ENCODE measurements at places on chromosomes 4 and X. TPM values are rescaled to one million over a fixed set of nuclear protein-coding genes. Genes with fewer than 3 reads are reported as not detected.

DNA sequence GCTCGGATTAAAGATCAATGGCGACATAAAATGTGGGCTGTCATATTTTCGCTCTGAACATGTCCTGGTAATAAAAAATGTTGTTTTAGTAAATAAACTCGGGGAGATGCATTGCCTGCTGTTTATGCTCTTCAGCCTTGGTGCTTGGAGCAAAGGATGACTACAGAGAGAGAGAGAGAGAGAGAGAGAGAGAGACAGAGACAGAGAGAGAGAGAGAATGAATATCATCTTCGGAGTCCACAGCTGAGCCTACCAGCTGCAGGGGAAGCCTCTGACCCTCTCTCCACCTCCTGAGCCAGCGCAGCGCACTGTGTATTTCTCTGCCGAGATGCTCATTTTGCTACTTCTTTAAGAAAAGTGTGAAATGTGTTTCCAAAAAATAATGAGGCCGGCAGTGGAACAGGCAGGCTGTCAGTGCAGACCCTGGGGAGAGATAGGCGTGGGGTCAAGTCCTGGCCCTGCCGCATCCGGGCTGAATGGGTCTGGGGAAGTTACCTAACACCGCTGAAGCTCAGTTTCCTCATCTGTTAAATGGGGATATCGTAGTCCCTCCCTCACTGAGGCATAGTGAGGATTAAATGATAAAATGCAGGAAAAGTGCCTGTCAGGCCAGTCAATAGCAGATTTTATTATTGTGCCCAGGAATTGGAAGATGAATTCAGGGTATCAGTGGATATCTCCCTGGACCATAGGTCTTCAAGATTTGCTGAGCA is 58.5 kb upstream of the LGI2 start:
- no peak for DNase-seq
- H3K27me3 ChIP-seq, result peaks cover 5% of the 10 kb centered on the region
- H3K4me1 ChIP-seq, result peaks cover 51% of the 10 kb centered on the region
- H3K27ac ChIP-seq, result peak overlapping the region; percentile 91

GRCh38 chr4:169342906-169343564 is 72.3 kb upstream of the SH3RF1 start:
- no peaks in the 10 kb centered on the region for H3K27me3 ChIP-seq
- H3K36me3 ChIP-seq, result no peaks in the 10 kb centered on the region
- H3K27ac ChIP-seq, result no peak overlapping the region
- no peaks in the 10 kb centered on the region for H3K4me1 ChIP-seq

DNA sequence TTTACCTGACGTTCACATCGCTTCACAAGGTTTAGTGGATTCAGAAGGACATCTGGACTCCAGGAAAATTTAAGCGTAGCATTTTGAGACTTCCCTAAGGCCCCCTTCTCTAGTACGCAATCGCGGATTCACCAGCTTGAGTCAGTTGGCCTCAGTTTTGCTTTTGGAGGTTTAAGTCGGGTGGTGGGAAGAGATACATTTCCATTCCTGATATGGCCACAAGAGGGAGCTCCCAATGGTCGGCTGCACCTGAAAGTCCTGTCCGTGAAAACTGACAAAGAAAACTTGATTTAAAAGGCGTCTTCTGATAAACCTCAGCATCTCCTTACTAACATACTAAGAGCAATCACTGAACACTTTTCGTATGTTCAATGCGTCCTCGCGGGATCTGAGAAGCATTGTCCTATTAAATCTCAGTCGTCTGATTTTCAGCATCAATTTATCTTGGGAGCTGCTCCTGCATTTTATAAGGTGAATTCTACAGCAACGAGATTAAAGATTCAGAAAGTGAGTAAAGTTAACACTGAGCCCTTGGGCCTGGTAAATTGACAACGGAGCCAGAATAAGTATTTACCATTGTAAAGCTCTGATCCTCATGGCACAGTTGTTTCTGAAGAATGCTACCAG is 50.6 kb downstream of the LGI2 start:
- no peaks in the 10 kb centered on the region for H3K36me3 ChIP-seq
- H3K4me1 ChIP-seq, result peaks cover 45% of the 10 kb centered on the region
- H3K27ac ChIP-seq, result peak overlapping the region; percentile 89
- no peak for DNase-seq

DNA sequence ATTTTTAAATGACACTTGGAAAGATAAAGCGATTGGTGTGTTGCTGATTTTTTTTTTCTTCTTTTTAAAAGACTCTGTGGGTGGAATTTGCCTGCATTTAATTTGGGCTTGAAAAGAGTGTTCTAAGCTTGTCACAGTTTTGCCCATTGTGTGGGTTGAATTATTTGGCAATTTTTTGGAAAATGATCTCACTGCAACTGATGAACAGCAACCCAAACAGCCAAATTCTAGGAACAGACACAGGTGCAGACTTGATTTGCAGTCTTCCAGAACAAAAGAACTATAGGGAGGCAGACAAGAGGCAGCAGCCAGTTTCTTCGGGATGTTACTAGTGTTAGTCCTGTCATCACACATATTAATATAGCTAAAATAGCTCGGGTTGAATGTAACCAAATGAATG is 40.5 kb downstream of the CASP6 start:
- no peaks in the 10 kb centered on the region for H3K36me3 ChIP-seq
- H3K4me1 ChIP-seq, result peaks cover 6% of the 10 kb centered on the region
- no peak overlapping the region for H3K27ac ChIP-seq
- no peak overlapping the region for H3K4me3 ChIP-seq
- DNase-seq, result no peak

Gene ARHGEF38
- total RNA-seq, result not detected

Gene MANBA
- 30.3 TPM for total RNA-seq

Gene RASL11B
- total RNA-seq, result 8.7 TPM

Gene ADH5
- 179 TPM for total RNA-seq

GRCh38 chr4:147487616-147488015 is 6.7 kb downstream of the EDNRA start:
- H3K27me3 ChIP-seq, result peaks cover 2% of the 10 kb centered on the region
- H3K36me3 ChIP-seq, result no peaks in the 10 kb centered on the region
- DNase-seq, result no peak
- H3K27ac ChIP-seq, result no peak overlapping the region

GRCh38 chrX:134520860-134521390 is 61.0 kb downstream of the HPRT1 start:
- no peak overlapping the region for H3K27ac ChIP-seq
- DNase-seq, result no peak
- no peak overlapping the region for H3K4me3 ChIP-seq
- no peaks in the 10 kb centered on the region for H3K36me3 ChIP-seq

Gene AMBN
- not detected for total RNA-seq

- H3K27me3 ChIP-seq, result no peaks in the 10 kb centered on the region
- no peak overlapping the region for H3K4me3 ChIP-seq
- H3K36me3 ChIP-seq, result no peaks in the 10 kb centered on the region
- no peaks in the 10 kb centered on the region for H3K4me1 ChIP-seq
- no peak for DNase-seq
- H3K27ac ChIP-seq, result no peak overlapping the region
Observed at GRCh38 chr4:33411182-33411581, 2691.0 kb downstream of the PCDH7 start.

- no peaks in the 10 kb centered on the region for H3K4me1 ChIP-seq
- H3K27me3 ChIP-seq, result no peaks in the 10 kb centered on the region
- no peak overlapping the region for H3K27ac ChIP-seq
- no peak for DNase-seq
- H3K36me3 ChIP-seq, result no peaks in the 10 kb centered on the region
- H3K4me3 ChIP-seq, result no peak overlapping the region
Observed at GRCh38 chr4:115944146-115944905, 830.9 kb upstream of the NDST4 start.

Gene PFKFB1
- 0.19 TPM for total RNA-seq

Gene UGT2B15
- not detected for total RNA-seq

DNA sequence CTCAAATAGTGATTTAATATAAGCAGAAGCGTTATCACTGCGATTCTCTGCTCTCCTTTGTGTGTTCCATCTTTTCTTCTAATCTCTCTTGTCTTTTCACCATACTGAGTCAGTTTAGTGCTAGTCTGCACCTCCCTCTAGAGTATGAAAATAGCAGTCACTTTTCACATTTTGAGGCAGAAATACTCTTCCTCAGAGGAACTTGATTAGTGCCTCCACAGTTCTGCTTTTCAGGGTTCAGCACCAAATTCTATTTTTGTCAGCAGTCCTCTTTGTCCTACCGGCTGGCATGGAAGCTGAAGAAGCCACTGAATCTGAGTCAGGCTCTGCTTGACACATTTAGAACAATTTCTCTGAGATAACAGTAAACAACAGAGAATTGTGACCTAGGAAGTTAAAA is 49.7 kb upstream of the ANKRD17 start:
- H3K4me1 ChIP-seq, result no peaks in the 10 kb centered on the region
- H3K36me3 ChIP-seq, result no peaks in the 10 kb centered on the region
- H3K27me3 ChIP-seq, result no peaks in the 10 kb centered on the region
- H3K27ac ChIP-seq, result no peak overlapping the region

Gene CSAG3
- not detected for total RNA-seq

- H3K4me3 ChIP-seq, result no peak overlapping the region
- H3K36me3 ChIP-seq, result no peaks in the 10 kb centered on the region
- peaks cover 14% of the 10 kb centered on the region for H3K4me1 ChIP-seq
- no peak for DNase-seq
- no peak overlapping the region for H3K27ac ChIP-seq
Observed at GRCh38 chr4:42512226-42512625, 114.9 kb downstream of the SHISA3 start.

Data from left ventricle myocardium inferior (tissue), 1 donor.